AG04450 (cell line): ENCODE measurements at places on chromosomes 11 and 22.

- DNase-seq: no peak
Observed at GRCh38 chr22:20752873-20753272, 21.0 kb upstream of the SERPIND1 start.

GRCh38 chr22:47032956-47033647 lies 270.7 kb downstream of the TBC1D22A start:
- DNase-seq: no peak

- no peak for DNase-seq
Observed at GRCh38 chr11:125314276-125315078, 149.9 kb downstream of the PKNOX2 start.

DNA sequence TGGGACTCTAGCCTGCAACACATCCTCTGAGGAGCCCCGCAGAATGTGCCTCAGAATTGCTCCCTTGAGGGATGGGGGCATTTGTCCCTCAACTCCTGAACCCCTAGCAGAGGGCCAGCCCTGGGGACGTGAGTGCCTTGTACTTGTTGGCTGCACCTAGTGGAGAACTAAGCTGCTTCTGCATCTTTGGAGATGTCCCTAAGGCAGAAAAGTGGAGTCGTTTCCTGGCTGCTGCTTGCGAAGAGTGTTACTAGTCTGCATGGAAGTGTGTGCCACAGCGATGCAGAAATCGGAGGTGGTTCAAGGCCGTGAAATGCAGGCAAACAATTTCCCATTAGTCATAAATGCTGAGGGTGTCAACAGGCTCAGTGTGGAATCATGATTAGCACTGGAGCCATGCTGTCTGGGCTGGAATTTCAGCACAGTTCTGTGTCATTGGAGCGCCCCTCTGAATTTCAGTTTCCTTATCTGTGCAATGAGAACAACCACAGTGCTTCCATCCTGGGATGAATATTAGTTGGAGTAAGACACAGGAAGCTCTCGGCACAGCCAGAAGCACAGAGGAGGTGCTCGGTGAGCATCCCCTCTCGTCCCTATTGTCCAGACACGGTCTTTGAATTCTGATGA lies 56.5 kb downstream of the MIAT start:
- DNase-seq: no peak

GRCh38 chr11:26194881-26195280 lies 137.0 kb upstream of the ANO3 start:
- no peak for DNase-seq

- no peak for DNase-seq
Observed at GRCh38 chr22:27100789-27101188, 443.4 kb downstream of the MIAT start.

- no peak for DNase-seq
Observed at GRCh38 chr11:26780376-26781085, 58.7 kb upstream of the SLC5A12 start.

- no peak for DNase-seq
Observed at GRCh38 chr11:111937844-111938243, 701 bp downstream of the DIXDC1 start.

DNA sequence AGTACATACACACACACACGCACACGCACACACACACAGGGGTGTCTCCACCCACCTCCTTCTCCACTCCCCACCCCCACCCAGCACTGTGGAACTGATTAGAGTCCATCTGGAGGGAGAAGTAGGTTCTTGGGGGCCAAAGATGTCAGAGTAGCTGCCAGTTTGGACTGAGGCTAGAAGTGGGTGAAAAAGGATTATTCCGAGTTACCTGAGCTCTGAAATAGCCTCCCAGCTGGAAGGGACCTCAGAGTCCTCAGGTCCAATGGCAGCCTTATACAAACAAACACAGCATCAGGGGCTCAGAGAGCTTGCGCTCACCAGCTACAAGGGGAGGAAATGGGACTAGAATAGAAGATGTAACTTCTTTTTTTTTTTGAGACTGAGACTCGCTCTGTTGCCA lies 20.8 kb downstream of the IL10RA start:
- DNase-seq: no peak
